Dermis blood vessel endothelial cell (primary cell): ENCODE measurements at places on chromosomes 7 and 10. TPM values are rescaled to one million over a fixed set of nuclear protein-coding genes. Genes with fewer than 3 reads are reported as not detected.

Gene NAPEPLD
- total RNA-seq, result 5.4 and 6.4 TPM in 2 replicates

Gene VDAC2
- 174 and 191 TPM in 2 replicates for total RNA-seq

Gene VWC2
- not detected in 2 replicates for total RNA-seq

Gene TLX1
- not detected in 2 replicates for total RNA-seq

Gene AGBL3
- total RNA-seq, result 1.6 and 1.7 TPM in 2 replicates

Gene FFAR4
- not detected in 2 replicates for total RNA-seq

Gene SRRM3
- total RNA-seq, result 2.0 and 2.2 TPM in 2 replicates

Gene GRID1
- total RNA-seq, result not detected in 2 replicates

Gene OPN1SW
- not detected in 2 replicates for total RNA-seq

Gene ACSL5
- 64.2 and 66.1 TPM in 2 replicates for total RNA-seq

Gene SPACDR
- 0.34 and 0.93 TPM in 2 replicates for total RNA-seq

Gene MKI67
- 7.3 and 49.0 TPM in 2 replicates for total RNA-seq

Gene HTRA1
- 54.7 and 117 TPM in 2 replicates for total RNA-seq

Gene HOXA10
- total RNA-seq, result 3.7 and 4.4 TPM in 2 replicates

Gene DHTKD1
- total RNA-seq, result 31.7 and 40.5 TPM in 2 replicates

Gene FAM221A
- 3.8 and 7.5 TPM in 2 replicates for total RNA-seq

Gene CALCR
- not detected in 2 replicates for total RNA-seq

Gene SH2D4B
- 0.05 and 0.34 TPM in 2 replicates for total RNA-seq

Gene CXCL12
- total RNA-seq, result 2.9 and 5.1 TPM in 2 replicates

Gene NEBL
- total RNA-seq, result 2.6 and 2.9 TPM in 2 replicates

Gene PLPP4
- under 0.01 TPM in 1 of 2 replicates, not detected in the other for total RNA-seq

Gene GARIN1A
- 0.14 and 0.17 TPM in 2 replicates for total RNA-seq

Gene PITX3
- not detected in 2 replicates for total RNA-seq

Gene MYPN
- total RNA-seq, result under 0.01 TPM in 1 of 2 replicates, not detected in the other

Gene PDGFA
- total RNA-seq, result 68.8 and 100 TPM in 2 replicates

Gene ABCB4
- 0.14 and 0.34 TPM in 2 replicates for total RNA-seq

Gene TBX20
- total RNA-seq, result not detected in 2 replicates

Gene CDK1
- 38.8 and 100 TPM in 2 replicates for total RNA-seq

Gene LRGUK
- total RNA-seq, result 0.05 and 0.17 TPM in 2 replicates

Gene GOLGA7B
- total RNA-seq, result under 0.01 and 0.05 TPM in 2 replicates
